ENCODE measurements at places on chromosomes 5 and 9.
A peak's percentile ranks its signal among the peaks of the same experiment; 100 is the strongest.

GRCh38 chr9:37941253-37941652 lies 37.3 kb upstream of the SLC25A51 start:
- no peak for DNase-seq

DNA sequence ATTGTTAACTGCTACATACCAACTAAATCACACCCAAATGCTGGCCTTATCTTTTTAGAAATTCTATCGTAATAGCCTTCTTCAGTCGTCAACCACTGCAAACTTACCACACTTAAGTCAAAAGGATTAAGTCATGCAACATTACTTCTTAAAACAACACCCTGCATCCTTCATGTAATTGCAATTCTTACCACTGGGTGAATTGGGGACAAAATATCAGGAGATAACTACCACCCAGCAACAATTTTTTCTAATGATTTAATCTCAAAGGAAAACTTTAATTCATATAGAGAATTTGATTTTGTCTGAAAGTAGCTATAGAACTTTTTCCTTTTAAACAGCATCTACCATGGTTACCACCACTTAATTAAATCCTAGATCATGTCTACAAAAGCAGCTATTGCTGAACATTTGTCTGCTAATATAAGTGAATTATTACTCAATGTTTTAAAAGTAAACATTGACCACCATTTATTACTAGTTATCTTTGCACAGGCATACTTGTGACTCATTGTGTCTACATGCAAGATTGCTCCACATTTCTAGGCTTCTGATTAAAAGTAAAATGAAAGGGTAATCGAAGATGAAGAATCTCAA lies 10.5 kb downstream of the MLLT3 start:
- peak; percentile 83 for DNase-seq

DNA sequence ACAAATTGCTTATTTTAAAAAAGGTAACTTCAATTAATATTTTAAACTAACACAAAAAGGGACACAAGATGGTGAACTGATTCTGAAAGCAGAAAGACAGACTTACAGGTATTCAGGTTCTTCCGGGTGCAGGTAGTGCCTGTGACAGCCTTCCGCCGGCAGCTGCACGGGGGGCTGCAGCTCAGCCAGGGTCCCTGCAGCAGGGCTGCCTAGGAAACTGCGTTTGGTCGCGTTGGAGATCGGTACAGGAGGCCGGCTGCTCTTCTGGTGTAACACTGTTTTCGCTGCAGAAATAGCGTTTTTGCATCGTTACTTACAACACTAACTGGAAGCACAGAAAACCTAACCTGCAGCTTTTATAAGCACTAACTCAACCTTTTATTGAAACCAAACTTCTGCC lies 80.0 kb downstream of the CAMSAP1 start:
- DNase-seq, result no peak

DNA sequence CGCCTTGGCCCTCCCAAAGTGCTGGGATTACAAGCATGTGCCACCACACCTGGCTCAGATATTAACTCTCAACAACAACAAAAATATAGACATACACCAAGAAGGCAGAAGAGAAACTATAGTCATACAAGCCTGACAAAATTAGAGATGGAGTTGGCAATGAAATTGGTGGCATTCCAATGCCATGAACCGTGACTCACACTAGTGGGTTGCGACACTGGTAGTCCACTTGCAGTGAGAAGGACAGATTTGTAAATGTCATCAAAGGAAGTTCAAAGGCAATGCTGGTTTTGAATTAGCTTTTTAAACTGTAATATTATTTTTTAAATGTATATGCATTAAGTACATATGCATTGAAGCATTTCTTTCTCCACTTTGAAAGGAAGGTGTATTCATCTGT lies 8.5 kb upstream of the DNAJC25 start:
- DNase-seq, result peak; percentile 81

GRCh38 chr9:90477535-90477934 lies 165.1 kb downstream of the DIRAS2 start:
- no peak for DNase-seq

GRCh38 chr5:177447611-177448243 lies 1.1 kb downstream of the PRR7 start:
- DNase-seq, result peak; percentile 93

DNA sequence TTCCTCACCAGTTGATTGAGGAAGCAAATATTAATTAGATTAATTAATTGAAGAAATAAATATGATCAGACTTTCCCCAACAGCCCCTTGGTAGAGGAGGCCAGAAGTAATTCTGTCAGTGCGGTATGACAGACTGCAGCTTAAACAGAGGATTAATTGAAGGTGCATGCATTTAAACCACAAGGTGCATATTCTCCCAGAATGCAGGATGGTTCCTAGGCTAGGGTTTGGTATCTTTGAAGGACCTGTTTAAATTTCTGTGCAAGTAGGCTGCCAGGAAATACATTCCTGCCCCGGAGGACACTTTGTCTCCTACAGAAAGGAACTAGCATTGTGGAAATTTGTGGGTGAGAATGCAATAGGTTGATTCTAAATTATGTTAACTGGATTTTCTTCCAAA lies 50.5 kb upstream of the PALM2AKAP2 start:
- DNase-seq, result no peak

GRCh38 chr5:149072376-149072775 lies 9.5 kb upstream of the SH3TC2 start:
- DNase-seq, result no peak

GRCh38 chr9:77507212-77507961 lies 140.7 kb downstream of the GNA14 start:
- DNase-seq, result no peak

DNA sequence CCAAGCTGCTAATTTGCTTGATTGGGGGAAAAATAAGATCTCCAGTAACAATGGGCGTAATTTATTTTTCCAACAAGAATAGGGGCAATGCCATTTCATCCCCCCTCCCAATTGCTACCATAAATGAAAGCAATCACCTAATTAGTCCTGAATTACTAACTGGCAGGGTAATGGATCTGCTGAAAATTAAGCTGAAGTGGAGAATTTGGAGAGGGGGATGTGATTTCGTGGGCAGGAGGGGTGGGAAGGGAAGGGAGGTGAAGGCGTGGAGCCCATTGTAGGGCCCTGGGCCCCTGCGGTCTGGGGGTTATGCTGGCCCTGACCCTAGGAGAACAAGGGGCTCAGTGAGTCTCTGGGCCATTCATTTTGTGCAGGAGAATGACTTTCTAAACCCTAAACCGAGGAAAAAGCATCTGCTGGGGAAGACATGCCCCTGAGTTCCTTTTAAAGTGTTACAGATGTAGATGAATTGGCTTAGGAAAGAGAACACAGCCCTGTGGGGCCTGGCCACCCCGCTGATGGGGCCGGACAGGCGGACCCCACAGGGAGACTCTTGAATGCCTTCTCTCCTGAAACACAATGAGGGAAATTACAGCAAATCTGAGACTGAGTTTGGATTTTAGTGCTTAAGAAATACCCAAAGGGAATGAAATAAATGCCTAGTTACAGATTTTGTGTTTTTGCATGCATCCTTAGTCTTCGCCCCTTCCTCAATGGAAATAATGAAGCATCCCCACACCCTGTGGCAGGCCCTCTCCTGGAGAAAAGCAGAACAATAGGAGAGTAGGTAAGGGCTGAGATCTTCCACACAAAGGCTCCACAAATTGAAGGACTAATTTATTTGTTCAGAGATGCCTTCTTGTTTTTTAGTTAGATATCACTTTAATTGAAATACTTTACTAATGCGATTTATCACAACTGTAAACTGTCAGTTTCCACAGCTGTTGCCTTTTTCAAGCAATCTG lies 143.2 kb downstream of the PSAT1 start:
- DNase-seq, result peak; percentile 4

DNA sequence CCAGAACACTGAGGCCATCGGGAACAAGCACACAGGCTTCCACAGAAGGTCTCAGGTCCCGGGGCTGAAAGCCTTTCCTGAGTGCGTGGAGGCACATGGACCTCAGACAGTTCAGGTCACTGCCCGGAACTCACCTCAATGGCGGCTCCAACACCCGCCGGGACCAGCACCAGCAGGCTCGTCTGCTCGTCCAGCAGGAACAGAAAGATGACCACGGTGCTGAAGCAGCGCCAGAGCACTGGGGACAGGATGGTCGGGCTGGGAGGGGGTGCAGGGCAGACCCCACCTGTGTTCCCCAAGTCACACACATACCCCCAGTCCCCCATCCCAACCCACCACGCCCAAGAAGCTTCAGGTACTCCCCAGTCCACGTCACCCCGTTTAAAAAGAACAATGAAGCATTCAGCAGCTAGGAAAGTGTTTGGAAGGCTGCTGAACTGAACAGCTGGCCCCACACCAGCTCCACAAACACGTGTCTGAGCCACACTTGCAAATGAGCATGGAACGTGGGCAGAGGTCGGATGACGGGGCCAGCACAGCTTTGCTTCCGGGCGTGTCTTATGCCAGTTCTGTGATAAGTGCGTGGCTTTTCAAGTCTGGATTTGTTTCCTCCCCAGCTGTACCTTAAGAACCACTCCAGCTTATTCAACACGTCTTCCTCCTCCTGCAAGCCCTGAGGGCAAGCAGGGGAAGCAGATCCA lies 14.6 kb downstream of the CLPTM1L start:
- no peak for DNase-seq

DNA sequence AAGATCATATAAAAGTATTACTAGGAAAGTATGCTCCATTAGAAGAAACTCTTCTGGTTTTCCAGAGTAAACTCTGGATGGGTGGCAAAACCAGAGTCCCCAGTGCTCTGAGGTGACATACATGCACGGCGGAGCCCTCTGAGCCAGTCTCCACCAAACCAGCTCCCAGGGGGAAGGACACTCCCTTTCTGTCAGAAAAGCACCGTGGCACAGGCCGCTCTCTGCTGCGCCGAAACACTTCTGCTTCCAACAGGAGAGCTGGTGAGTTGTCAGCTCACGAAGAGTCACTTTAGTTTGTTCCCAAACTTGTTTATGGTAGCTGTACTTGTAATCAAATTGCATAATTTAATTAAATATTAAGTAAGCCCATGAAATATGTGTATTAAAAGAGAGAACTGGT lies 184.6 kb downstream of the CDK5RAP2 start:
- no peak for DNase-seq

DNA sequence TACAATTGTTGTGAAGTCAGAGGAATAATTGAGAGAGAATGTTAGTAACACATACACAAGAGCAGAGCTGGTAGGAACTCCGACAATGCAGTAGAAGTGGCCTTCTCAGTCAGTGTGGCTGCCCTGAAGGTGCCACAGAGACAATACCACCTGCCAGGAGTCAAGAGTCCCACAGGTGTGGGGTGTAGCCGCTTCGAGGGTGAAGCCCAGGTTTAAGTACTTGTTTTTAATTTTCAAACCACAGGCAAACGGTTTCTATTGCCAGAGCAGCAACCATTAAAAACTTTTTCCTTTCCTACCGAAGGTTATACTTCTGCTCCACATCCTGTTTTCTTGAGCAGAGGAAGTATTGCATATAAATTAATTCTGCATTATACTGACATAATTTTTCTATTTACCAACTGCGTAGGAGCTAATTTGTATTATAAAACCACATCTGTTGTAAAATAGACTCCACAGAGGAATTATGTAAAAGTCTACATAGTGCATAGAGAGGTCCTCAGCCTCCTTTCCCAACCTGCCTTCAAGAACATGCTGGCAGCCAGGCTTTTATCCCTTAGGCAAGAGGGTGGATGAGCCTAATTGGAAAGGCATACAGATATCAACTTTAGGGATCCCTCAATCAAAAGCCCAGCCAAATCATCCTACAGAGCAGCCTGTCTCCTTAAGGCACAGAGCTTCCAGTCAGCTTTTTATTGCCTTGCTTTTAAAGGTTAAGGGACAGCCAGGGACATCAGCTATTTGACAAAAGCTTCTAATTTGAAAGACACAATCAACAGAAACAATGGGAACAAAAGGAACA lies 12.9 kb upstream of the ACTBL2 start:
- no peak for DNase-seq

GRCh38 chr5:15013654-15014463 lies 142.3 kb upstream of the ANKH start:
- DNase-seq, result peak; percentile 83

- no peak for DNase-seq
These were observed 151.2 kb upstream of the ADRA1B start for GRCh38 chr5:159765135-159765433.

DNA sequence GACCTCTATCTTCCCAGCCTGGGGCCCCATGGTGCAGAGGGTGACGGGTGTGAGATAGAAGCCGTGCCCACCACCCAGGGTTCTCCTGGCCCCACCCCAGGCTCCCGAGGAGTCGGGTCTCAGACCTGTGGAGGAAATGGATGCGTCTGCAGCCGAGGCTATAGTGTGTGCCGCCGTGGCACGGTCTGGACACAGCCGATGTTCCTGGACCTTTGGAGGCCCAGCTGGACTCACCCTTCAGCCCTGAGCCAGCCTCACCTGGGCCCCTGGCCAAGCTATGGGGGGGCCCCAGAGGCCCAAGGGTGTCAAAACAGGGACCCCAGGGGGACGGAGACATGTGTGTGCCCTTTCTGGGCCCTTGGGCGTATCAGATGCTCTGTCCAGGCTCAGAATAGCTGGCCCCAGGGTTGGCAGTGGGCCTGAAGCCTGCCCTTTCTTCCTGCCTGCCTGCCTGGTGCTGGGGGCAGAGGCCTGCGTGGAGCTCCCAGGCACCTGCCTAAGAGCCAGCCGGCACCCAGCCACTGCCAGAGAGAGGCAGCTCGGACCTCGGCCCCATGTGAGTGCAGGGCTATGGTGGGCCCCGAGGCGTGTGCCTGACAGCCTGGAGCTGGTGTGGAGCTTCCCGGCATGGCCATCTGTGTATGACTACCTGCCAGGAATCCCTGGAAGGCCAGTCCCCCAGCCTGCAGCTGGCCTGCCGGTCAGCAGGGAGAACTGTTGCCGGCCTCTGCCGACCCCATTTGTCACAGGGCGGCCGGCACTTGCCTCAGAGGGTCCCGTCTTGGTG lies 41.8 kb downstream of the KCNT1 start:
- no peak for DNase-seq

DNA sequence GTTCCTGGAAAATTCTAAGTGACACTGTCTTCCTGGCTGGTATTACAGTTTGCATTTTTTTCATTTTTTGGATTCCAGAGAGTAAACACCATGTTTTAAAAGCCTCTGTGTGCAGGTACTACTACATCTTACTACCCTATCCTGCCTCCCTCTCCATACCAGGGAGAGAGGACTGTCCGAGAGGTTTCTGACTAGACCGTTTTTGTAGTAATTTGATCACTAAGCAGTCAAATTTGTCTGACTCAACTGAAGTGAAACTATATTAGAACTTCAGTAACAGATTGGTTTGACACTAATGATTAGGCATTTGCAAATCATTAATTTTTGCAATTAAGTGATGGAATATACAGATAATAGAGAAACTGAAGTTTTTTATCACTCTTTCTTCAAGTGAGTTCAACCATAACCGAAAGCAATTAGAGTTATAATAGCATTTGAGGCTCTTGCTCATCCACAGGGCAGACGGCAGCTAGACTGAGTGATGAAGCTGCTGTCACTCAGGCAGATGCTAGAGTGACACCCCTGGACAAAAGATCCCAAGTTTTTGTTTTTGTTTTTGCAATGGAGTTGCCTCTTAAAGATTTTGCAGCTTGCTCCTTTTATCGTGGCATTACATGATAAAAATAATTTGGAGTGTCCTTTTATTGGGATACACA lies 44.3 kb downstream of the SMARCA2 start:
- no peak for DNase-seq

Measured in ELR (cell line).